Fibroblast of lung (primary cell): ENCODE measurements at places on chromosomes 4 and X. TPM values are rescaled to one million over a fixed set of nuclear protein-coding genes. Genes with fewer than 3 reads are reported as not detected.
A peak's percentile ranks its signal among the peaks of the same experiment; 100 is the strongest.

GK gene
- 16.2 and 44.4 TPM in 2 replicates for total RNA-seq

CPZ gene
- 7.1 and 20.8 TPM in 2 replicates for total RNA-seq

SPOCK3 gene
- under 0.01 TPM in 1 of 2 replicates, not detected in the other for total RNA-seq

ZBED1 gene
- 24.8 and 27.7 TPM in 2 replicates for total RNA-seq

YTHDC1 gene
- 38.5 and 47.6 TPM in 2 replicates for total RNA-seq

LRAT gene
- under 0.01 TPM in 2 replicates for total RNA-seq

DNA sequence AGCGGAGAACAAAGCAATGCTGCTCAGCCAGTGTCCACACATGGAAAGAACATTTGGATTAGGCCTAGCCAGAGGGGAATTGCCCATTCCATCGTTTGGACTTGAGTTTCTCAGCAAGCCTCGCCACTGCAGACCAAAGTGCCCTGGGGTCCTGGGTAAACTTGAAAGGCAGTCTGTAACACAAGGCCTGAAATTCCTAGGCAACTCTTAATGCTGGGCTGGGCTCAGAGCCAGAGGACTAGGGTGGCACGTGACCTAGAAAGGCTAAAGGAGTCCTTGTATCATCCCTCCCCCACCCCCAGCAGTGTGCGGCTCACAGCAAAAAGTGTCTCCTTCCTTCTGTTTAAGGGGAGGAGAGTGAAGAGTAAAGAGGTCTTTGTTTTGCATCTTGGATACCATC, 210.4 kb upstream of the ARX start:
- DNase-seq: no peak

- no peak for DNase-seq
Observed at GRCh38 chr4:42709392-42710065, 52.6 kb upstream of the ATP8A1 start.

GRCh38 chr4:183249854-183250253, 70.2 kb downstream of the CLDN22 start:
- peak; percentile 40 for DNase-seq

DNA sequence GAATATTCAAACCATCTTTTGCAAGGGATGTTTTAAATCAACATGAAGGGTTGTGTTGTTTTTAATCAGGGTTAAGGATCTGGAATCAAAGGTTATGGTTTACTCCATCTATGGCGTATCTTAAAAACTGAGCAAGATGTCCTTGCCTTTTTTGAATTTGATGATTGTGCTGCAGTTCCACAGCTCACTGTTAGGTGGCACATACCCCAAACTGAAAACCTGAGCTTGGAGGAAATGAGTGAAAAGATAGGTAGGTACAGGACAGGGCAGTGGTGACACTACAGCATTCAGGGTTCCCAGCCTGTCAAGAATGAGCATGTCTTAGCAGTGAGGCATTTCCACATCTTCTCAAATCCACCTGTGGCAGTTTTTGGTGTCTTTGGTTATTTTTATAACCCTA, 13.1 kb upstream of the EOLA1 start:
- no peak for DNase-seq

DNA sequence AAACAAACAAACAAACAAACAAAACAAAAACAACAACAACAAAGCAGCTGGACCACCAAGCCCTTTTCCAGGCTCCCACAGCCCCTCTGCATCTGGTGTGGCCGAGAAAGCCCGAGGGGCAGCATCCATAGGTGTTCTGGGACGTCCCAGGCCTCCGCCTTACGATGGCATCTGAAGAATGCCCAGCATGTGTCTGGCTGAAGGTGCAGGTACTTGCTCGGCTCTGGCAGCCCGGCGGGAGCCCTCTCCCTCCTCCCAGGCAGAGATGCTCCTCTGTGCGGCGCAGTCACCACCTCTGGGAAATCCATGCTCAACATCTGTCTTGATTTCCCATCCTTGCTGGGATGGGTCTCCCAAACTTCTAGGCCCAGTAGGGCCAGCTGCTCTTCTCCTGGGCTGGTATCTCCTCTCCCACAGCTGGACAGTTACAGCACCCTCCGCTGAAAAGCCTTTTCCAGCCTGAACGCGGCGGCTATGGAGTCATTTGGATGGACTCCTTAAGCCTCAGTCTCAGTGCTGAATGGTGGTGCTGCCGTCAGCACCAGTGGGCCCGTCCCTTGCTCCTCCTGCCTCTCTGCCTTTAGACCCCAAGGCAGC, 4.3 kb downstream of the PSAPL1 start:
- no peak for DNase-seq

DNA sequence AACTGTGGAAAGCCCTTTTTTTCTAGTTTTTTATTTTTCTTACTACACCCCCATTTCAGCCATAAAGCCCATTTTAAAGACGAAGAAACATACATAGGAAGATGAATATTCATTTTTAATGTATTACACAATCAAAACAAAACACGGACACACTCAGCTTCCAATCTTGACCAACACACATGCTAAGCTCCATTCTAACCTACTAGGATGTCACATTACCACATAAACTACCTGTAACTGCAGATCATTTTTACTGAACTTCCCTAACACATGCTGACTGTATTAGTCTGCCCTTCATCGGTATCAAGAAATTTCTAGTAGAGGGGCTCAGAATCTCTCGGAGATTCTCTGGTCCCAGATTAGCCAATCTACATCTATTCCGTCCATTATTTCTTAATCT, 1.8 kb downstream of the CCNI start:
- DNase-seq: no peak

- no peak for DNase-seq
Observed at GRCh38 chr4:183670251-183670650, 11.2 kb downstream of the TRAPPC11 start.

DNA sequence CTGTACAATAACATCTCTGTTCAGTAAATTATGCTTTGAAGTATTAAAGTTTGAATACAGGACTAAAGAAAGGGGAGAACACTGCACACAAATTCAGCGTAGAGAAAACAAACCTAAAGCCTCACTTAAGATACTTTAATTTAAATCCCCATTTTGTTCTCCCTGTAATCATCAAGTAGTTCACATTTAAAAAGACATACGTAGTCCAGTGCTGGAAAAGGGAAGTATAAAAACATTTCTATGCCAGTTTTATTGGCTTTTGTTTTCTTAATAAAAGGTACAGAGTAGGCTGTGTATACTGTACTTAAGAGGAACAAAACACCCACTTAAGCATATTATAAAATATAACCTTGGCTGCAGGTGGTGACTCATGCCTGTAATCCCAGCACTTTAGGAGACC, 101.6 kb downstream of the FGF16 start:
- DNase-seq: no peak

GRCh38 chr4:157687971-157688370, 467.4 kb downstream of the GRIA2 start:
- DNase-seq: no peak

- DNase-seq: no peak
Observed at GRCh38 chr4:1793940-1794808, 1.1 kb downstream of the FGFR3 start.

DNA sequence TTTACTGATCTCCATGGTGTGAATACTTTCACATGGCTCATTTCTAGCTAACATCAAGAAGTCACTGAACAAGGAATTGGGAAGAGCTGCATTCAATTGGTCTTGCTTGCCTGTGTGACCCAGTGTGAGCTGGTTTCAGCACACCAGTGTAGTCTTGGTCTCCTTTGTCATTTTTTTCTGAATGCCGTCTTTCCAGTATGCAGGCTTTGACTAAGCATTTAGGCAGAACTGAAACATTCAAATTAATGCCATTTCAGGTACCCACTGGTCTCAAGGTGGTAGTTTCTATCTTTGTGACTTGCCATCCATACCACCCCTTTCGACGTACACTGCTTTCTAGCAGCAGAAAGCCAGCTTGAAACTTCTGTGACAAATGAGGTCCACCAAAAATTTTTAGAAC, 550.5 kb upstream of the BOD1L1 start:
- DNase-seq: no peak

- DNase-seq: peak; percentile 86
Observed at GRCh38 chr4:101277671-101278070, 69.7 kb downstream of the PPP3CA start.

DNA sequence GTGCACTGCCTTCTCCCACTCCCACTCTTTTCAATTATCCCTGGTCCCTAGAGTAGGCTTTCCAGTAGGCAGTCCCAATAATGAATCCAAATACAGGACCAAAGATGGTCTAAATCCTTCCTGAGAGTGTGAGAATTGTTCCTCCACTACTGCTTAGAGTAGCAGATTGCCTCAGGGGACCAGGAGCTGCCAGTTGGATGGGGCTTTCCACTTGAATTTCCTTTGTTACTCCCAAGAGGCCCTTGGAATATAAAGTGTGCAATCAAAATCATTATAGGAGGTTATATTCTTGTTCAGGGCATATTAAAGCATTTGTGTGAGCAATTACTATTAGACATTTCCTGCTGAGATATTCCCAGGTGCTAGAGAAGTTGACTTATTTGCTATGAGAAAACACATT, 156.6 kb upstream of the TLL1 start:
- no peak for DNase-seq

- DNase-seq: peak; percentile 19
Observed at GRCh38 chr4:94390804-94391410, 48.3 kb upstream of the HPGDS start.

DNA sequence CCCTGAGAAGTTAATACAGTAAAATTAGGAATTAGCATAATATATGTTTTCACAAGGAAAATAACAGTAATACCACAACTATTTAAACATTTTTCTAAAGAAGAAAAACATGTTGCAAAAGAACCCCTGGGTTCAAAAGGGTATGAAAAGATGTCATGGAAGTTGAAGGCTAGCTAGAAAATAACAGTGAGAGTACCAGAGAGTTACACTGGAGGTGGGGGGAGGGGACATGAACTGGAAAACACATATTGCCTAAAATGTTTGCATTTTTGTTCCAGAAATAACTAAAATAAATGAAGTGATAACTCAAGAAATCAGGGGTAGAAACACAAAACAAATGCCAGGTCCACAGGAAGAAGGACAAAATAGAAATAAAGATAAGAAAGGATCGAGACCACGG, 336.6 kb upstream of the MAD2L1 start:
- no peak for DNase-seq

GRCh38 chr4:76434901-76435527, at the start of gene SHROOM3:
TSS of gene SHROOM3 (plus strand) at chr4:76435229. CDS start at chr4:76436053, 824 bp downstream.
- DNase-seq: peak; percentile 55

GRCh38 chr4:98151145-98151924, 8.1 kb upstream of the STPG2 start:
- no peak for DNase-seq

- no peak for DNase-seq
Observed at GRCh38 chr4:162557516-162558106, 393.8 kb upstream of the FSTL5 start.

DNA sequence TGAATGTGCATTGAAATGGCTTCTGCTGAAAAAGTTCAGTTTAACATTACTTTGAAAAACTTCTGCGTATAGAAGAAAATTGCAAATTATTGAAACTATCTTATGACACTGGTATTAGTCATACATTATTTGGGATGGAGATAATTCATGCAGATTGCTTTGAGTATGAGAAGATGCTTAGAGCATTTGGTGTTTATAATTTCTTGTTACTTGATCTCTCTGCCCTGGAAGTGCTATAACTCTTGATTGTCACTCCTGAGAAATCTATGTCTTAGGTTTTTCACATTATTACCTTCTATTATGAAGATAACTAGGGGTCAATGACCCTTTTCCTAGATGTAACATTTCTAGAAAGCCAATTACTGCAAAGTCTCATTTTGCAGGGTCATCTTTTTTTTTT, 36.4 kb downstream of the TMEM131L start:
- DNase-seq: peak; percentile 53
